ENCODE measurements at places on chromosomes 11 and 22.

DNA sequence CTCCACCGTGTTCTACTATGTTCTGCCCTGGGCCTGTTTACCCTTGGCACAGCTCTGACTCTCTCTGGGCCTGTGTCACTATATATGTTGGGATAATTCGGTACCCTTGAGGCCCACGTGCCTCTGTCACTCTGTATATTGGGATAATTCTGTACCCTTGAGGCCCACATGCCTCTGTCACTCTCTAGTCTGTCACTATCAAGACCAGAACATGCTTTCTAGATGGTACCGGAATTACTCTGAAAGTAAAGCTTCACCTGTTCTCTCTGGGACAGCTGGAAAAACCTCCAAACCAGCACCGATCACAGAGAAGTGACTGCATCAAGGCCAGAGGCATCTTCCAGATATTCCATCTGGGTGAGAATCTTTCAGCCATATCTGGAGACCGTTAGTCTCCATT, 9.3 kb upstream of the FCHSD2 start:
- DNase-seq: no peak

DNA sequence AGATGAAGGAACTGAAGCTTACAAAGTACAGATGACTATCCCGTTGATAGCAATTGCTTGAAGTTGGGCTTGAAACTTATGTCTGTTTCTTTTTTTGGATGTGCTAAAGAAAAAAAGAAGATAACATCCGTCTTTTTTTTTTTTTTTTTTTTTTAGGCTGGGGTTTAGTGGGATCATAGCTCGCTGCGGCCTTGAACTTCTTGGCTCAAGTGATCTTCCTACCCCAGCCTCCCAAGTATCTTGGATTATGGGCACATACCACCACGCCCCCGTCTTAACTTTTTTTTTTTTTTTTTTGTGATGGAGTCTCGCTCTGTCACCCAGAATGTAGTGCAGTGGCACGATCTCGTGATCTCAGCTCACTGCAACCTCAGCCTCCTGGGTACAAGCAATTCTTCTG, 40.8 kb upstream of the SCN3B start:
- no peak for DNase-seq

- no peak for DNase-seq
Observed at GRCh38 chr11:115845872-115846271, 341.7 kb upstream of the CADM1 start.

- DNase-seq: no peak
Observed at GRCh38 chr22:36352803-36353507, 34.8 kb downstream of the MYH9 start.

DNA sequence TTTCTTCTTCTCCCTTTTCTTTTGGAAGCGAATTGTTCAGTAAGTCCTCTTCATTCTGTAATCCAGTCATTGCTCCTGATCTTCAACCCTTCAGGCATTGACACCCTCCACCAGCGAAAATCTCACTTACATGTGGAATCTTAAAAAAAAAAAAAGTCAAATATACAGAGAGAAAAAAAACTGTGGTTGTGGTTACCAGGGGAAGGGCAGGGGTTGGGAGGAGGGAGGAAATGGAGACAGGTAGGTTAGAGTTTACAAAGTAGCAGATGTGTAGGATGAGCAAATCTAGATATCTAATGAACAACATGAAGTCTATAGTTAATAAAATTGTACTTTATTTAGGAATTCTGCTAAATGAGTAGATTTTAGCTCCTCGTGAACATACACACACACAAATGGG, 17.7 kb upstream of the TMEM123 start:
- DNase-seq: no peak

DNA sequence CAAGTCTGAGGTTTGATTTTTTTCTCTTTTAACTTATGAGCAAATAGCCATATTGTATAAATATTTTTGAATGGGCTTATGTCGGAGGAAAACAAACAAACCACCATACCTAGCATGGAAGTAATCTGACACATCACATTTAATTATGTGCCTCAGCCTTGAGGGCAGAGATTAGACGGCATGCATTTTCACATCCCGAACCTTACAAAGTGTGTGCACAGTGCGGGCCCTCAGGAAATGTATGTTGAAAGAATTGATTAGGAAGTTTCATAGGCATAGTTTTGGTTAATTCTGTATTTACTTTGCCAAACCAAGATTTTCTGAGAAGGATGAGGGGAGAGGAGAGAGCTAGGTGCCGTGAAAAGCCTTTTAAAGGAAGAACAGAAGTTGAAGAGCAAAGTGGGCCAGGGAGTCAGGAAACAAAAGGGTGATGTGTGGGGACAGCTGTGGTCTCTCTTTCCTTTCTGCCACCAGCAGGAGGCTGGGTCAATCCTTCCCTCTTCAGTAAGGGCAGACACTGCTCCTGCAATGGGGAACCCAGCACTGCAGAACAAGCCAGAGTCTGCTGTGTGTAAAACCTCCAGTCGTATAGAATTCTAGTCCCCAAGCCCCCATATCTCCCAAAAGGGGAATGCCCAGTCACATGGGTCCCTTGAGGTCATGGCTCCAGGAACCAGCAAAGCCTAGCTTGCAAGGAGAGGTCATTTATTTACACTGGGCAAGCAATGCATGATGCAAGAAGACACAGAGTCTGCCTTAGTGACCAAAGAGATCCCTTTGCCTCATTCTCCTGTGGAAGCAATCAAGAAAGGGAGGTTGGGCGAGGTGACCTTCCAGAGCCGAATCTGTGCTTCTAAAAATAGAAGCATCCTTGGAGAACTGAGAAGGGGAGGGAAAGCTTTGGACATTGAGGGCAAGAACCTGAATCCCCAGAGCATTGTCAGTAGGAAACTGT, 71.1 kb upstream of the OLFML1 start:
- no peak for DNase-seq

- DNase-seq: peak; percentile 60
Observed at GRCh38 chr11:34161812-34162492, 56.5 kb downstream of the NAT10 start.

DNA sequence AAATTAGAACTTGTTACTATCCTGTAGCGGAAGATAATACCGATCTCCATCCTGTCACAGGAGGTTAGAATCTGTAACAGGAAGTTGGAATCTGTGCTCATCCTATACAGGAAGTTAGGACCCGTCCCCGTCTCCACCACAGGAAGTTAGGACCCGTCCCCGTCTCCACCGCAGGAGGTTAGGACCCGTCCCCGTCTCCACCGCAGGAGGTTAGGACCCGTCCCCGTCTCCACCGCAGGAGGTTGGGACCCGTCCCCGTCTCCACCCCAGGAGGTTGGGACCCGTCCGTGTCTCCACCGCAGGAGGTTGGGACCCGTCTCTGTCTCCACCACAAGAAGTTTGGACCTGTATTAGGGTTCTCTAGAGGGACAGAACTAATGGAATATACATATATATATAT, 52.2 kb downstream of the FBLN1 start:
- no peak for DNase-seq

DNA sequence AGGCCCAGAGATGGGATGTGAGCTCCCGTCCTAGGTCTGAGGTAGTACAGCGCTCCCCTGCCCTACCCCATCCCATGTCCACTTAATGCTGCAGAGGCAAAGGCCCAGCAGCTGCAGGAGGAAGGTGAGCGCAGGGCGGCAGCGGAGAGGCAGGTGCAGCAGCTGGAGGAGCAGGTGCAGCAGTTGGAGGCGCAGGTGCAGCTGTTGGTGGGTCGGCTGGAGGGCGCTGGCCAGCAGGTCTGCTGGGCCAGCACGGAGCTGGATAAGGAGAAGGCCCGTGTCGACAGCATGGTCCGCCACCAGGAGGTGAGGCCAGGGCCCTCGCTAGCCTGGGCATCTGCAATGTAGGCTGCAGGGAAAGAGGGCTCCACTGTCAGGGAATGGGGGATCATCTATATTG, 15.2 kb downstream of the CCDC157 start:
- no peak for DNase-seq

DNA sequence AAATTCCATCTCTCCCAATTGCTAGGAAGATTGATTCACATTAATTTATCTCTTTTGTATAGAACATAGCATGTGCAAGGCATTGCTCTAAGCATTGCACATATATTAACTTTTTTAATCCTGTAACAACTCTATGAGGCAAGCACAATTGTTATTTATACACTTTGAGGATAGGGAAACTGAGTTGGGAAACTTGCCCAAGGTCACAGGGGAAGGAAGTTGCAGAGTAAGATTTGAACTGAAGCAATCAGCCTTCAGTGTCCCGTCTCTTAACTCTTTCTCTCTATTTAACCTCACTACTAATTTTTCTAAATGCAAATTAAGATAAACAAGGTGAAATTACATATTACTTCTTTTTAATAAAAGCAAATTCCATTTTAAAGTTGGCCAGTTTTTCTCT, 22.2 kb downstream of the OR56B4 start:
- DNase-seq: no peak

DNA sequence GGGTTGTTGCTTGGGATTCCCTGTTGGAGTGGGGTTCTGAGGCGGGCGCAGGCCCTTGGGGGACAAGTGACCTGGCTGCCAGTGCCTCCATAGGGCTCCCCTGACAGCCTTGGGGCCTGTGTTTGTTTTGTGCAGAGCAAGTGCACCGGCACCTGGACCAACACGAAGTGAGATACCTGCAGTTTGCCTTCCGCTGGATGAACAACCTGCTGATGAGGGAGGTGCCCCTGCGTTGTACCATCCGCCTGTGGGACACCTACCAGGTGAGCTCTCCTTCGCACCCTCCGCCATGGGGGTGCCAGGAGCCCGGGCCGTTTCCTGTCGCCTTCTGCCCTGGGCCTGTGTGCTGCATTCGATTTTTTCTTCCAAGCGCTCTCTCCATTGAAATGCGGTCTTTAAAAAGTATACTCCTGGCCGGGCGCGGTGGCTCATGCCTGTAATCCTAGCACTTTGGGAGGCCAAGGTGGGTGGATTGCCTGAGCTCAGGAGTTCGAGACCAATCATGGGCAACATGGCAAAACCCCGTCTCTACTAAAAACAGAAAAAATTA, 274.6 kb downstream of the TBC1D22A start:
- no peak for DNase-seq

GRCh38 chr11:92357841-92358240, 133.2 kb downstream of the FAT3 start:
- no peak for DNase-seq
